ENCODE measurements at places on chromosomes 12 and 14.

DNA sequence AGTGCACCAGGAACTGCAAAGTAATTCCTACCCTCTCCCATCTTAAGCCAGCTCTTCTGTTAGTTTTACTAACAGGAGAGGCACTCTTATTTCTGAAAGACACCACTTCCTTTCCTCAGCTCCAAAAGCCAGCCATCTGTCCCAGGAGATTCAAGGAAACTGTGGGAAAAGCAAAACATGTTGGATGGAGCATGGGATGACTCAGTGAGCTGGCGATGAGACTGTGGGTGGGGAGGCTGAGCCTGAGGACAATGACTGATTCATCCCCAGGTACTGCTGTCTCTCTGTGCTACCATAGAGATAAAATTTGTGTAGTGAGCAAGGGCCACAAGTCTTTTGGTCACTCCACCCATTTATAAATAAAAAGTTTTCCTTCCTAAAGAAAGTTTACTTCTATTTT lies 141.4 kb downstream of the MYRFL start:
- DNase-seq, result no peak

DNA sequence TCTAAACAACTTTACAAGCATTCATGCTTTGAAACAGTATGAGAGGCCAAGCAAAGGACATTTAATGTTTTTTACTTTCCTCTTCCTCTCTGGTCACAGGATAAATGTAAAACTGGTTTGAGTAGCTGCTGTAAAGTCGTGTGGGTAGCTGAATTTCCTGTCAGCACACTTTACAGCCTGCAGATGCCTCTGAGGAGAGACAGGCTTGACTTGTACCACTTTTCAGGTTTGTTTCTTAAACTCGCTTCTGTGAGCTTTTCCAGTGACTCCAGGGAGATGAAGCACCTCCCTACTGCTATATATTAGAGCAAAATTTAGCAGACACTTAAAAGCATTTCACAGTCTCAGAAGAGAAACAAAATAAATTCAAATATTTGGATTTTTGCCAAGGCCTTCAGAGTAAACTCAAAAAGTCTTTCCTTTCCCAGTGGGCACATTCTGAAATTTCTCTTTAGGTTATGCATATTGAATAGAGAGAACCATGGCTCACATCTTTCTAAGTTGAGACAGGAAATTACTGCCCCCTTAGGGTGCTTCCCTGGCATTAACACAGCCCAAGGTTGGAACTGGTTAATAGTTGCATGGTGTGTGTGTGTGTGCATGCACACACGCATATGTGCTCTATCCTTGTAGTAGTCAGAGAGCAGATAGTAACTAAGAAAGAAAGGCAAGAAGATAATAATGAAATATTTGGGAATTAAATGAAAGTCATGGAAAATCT lies 557.3 kb upstream of the MIS18BP1 start:
- no peak for DNase-seq

DNA sequence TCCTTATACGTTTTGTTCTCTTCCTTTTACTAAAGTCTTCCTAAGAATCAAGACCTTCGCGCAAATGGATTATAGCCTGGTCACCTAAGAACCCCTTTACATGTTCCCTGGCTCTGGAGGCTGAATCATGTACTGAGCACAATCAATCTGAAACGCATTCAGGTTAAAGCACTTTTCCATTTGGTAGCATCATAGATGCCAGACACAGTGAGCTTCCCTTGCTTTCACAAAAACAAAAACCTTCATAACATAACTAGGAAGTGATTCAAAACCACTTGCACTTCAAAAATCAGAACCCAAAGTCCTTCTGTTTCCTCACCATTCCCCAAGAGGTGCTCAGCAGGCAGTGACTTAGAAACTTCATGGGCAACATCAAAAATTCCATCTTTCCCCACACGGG lies 105.4 kb downstream of the CRACR2A start:
- no peak for DNase-seq

- peak; percentile 14 for DNase-seq
These were observed 311.9 kb downstream of the DAD1 start for GRCh38 chr14:22276913-22277816.

DNA sequence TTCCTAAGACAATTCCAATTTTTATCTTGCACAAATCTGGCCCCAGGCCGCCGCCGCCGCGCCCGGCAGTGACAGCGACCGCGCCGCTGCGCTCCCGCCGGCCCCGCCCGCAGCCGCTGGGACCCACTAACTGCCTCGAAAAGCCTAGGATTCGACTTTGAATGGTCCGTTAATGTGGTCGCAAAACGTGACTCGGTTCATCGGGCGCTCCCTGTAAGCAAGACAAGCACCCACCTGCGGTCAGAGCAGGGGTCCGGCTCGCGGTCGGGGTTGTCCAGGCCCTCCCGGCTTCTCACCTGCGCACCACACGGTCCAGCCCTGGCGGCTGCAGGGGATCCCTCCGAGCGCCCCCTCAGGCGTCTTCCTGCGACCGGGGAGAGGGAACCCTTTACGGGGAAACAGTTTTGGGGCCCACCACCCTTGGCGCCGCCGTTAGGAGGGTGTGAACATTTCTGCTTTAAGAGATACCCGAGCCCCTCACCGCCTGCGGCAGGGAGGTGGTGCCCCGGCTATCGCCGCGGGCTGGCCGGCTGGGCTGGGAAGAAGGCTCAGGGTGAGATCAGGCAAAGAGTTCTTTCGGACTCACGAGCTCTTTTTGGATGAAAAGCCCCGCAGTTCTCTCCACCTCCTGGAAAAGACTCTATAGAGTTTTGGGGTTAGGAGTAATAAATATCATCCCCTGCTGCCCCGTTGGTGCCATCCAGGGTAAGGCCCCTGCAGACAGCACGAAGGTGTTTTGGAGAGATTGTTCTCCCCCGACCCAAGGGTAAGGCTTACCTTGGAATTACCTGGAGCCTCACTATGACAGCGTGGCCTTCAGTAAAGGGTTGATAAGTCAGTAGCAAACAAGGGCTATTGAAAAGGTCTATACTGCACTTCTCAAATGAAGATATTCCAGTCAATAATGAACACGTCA lies 13.6 kb upstream of the FOXJ2 start:
- peak; percentile 51 for DNase-seq

DNA sequence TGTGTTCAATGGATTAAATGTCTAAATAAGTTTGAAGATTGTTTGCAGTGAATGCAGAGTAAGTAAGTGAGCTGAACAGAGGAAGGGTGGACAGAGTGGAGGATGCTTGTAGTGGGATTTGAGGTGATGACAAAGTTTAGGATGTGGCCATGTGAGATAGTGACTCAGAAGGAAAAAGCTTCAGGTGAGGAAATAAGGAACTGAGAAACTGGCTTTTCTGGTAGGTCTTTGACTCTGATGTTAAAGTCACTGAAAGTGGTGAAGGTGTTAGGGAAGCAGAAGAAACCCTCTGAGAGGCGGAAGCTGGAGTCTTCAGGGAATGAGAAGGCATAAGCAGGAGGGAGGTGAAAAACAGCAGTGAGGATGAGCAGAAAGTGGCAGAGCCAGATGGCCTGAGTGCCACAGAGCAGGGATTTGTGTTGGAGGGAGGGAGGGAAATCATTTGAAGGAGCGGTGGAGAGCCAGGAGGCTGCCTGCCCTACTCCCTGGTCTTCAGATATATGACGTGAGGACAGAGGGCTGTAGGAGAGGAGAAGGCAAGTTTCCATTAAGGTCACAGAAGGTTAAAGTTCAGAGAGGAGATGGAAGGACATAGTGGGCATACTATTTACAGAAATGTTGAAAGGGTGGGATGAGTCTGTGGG lies 24.8 kb downstream of the RGS6 start:
- no peak for DNase-seq

DNA sequence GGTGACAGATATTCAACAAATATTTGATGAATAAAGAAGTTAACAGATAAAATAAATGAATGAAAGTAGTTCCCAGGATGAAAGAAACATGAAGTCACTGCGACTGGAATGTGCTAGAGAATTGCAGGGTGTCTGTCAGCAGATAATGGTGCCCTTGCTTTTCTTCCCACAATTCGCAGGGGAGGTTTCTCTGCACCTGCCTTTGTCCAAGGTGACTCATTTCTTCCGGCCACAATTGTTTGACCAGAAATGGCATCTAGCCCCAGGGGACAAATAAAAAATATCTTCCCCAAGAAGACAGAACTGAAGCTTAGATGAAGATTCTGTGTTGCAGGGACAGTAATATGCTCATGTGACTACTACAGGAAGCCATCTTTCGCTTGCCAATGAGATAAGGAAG lies 316.1 kb upstream of the TBX3 start:
- DNase-seq, result peak; percentile 5

DNA sequence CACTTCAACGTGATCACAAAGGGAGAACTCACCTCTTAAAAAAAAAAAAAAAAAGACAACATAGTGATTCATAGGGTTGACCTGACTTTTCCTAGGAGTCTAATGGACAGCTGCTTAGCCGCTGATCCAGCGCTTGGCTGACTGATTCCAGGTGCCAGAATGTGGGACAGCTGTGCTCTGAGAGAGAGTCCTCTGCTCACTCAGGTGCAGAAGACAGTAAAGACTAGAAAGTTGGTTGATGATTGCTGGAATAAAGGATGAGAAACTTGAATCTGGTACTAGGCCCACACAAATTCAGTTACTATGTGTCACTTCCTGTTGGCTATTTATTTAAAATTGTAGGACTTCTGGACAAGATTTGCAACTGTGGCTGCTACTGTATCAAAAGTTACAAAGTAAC lies 229.4 kb downstream of the CHST11 start:
- DNase-seq, result no peak

- no peak for DNase-seq
These were observed 175.1 kb downstream of the CHST11 start for GRCh38 chr12:104631867-104632266.

GRCh38 chr14:53526200-53526599 lies 373.1 kb upstream of the DDHD1 start:
- no peak for DNase-seq

DNA sequence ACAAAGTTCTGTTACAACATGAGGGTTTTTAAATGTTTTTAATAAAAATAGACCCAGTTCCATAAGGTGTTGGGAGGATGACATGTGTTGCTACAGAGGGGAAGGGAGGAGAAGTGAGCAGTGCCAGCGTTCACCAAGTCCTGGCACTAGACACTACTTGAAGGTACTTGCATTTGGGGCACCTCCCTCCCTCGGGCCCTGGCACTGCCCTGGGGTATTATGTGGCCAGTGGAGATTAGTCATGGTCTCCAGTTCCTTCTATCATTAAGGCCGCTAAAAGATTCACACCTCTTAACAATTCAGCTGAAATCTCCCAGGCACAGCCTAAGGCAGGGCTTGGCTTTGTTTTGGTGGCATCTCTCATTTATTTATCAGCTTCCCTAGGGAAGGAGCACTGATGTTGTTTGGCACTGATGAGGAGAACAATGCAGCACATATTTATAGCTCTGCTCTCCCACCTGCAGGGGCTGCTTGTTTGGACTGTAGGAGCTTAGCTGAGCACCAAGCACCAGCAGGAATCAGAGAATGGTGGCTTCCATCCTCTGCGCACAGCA lies 155.5 kb upstream of the NTF3 start:
- no peak for DNase-seq

GRCh38 chr12:52300796-52301691 lies 9.7 kb upstream of the KRT81 start:
- no peak for DNase-seq

GRCh38 chr12:124170760-124171159 lies 124.1 kb upstream of the RFLNA start:
- DNase-seq, result no peak

DNA sequence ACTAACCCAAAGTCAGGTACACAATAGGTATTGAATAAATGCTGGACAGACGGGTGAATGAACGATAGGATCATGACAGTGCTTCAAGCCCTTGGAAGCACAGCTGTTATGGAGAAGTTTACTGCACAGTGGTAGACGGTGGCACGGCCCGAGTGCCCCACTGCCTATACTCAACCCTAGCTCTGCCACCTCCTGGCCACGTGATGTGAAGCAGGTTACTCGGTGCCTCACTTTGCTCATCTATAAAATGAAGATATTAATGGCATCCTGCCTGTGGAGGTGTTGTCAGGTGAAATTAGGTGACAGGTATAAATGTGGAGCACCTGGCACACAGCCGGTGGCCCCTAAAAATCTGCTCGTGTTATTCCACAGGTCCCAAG lies 5.8 kb downstream of the ASB2 start:
- peak; percentile 68 for DNase-seq

- no peak for DNase-seq
These were observed 73.2 kb downstream of the HSD17B6 start for GRCh38 chr12:56836317-56836716.

GRCh38 chr14:89350152-89350551 lies 66.9 kb downstream of the FOXN3 start:
- no peak for DNase-seq

GRCh38 chr12:4943067-4943937 lies 33.6 kb downstream of the KCNA1 start:
- DNase-seq, result no peak
